Motor neuron (in vitro differentiated cells): ENCODE measurements at places on chromosomes 13 and 19.
A peak's percentile ranks its signal among the peaks of the same experiment; 100 is the strongest.

DNA sequence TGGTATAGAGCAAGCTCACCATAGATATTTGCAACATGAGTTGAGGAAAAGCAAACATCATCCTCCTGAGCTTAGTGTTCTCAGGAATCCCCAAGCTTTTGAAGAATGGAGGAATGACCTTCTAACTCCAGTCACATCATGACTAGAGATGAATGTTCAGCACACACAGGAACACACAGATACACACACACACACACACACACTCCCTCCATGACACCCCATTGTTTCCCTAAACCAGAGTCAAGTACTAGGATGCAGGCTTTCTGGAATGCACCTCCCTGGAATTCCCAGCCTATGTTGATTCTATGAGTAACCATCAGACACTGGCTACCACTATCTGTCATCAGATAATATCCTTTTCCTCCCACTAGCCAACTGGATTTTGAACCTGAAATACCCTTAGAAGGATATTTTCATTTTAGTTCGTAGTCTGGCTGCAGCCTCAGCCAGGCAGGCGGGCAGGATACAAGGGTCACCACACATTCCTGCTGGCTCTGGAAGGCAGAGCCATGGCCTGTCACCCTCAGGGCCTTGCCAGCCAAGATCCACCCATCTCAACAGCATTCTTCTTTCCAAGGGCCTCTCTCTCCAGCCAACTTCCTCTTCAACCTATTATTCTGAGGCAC lies 162.4 kb downstream of the FOXO1 start:
- ATAC-seq, result peak; percentile 37

DNA sequence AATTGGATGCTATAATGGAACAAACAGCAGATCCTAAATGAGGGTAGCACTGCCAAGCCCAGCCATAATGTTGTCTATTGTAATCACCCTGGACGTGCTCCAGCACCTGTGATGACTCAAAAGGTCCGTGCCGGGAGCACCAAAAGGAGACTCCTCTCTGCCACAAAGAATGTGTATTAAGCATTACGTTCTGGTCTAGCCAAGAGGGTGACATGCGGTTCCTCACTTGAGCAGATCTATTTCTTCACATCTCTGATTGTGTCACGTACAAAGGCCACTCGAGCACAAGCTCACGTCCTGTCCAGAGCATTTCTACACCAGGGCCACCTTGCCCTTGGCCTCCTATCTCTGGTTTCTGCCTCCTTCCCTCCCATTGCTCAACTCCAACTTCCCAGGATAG lies 219.9 kb upstream of the IRS2 start:
- no peak for ATAC-seq

- ATAC-seq, result no peak
Observed at GRCh38 chr13:35859981-35860380, 271.2 kb downstream of the DCLK1 start.

DNA sequence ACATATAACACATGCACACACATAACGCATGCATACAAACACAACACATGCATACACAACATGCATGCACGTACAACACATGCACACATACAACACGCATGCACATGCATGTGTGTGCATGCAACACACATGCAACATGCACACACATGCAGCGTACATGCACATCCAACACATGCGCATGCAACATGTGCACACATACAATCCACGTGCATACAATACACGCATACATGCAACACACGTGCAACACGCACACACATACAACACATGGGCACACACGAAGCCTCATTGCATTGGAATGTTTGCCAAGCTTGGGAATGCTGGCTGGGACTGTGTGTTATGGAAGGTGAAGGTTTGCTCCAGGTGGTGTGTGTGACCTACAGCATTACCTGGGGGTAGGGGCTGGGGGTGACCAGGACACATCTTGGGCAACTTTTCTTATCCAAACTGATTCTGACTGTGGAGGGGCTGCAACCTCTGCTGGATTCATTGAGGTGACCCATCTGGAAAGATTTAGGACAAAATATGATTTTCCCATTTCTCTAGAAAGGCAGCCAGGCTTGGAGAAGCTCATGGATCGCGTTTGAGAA lies 58.9 kb downstream of the SPACA7 start:
- no peak for ATAC-seq

DNA sequence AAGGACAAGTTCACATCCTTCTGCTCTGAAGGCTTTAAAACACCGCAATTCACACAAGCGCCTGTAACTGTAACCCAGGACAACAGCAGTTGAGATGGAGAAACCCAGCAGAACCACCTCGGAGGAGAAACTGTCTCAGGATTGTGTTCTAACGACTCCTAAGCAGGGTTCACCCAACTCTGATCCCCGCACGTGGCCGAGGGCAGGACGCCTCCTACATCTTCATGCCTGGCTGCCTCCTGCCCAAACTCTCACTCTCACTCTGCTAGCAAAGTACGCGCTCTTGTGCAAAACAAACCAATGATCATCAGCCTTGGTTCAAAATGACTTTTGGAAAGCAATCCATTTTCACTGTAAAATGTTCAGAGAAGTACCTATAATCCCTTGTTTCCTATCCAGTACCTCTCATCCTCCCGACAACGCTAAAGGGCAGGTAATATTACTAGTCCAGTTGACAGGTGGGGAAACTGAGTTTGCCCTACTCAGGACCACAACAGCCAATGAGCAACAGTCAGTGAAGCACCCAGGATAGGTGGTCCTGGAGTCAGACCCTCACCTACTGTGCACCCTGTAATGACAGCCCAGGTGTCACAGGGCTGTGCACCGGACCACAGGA lies 25.6 kb downstream of the EPS15L1 start:
- no peak for ATAC-seq

- no peak for ATAC-seq
Observed at GRCh38 chr13:107942030-107942617, 273.2 kb downstream of the LIG4 start.

- no peak for ATAC-seq
Observed at GRCh38 chr13:49488563-49488962, 7.2 kb upstream of the PHF11 start.

- no peak for ATAC-seq
Observed at GRCh38 chr13:94480672-94481145, 1.2 kb upstream of the DCT start.

GRCh38 chr13:94280349-94280748 lies 199.1 kb downstream of the DCT start:
- peak; percentile 70 for ATAC-seq

DNA sequence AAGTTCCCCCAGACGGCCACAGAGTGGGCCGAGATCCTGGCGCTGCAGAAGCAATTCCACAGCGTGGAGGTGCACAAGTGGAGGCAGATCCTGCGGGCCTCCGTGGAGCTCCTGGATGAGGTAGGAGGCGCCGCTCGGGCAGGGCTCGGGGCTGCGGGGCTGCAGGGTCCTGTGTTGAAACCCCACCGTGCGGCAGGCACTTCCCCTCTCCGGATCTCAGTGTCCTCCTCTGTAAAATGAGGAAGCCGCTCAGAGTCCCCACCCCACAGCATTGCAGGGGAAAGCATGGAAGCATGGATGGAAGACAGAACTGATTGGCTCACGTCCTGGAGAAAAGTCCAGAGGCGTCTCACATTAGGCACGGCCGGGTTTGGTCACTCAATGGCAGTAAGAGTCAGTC lies 6.8 kb upstream of the SCN1B start:
- no peak for ATAC-seq

GRCh38 chr13:106143392-106143791 lies 392.1 kb downstream of the EFNB2 start:
- no peak for ATAC-seq

DNA sequence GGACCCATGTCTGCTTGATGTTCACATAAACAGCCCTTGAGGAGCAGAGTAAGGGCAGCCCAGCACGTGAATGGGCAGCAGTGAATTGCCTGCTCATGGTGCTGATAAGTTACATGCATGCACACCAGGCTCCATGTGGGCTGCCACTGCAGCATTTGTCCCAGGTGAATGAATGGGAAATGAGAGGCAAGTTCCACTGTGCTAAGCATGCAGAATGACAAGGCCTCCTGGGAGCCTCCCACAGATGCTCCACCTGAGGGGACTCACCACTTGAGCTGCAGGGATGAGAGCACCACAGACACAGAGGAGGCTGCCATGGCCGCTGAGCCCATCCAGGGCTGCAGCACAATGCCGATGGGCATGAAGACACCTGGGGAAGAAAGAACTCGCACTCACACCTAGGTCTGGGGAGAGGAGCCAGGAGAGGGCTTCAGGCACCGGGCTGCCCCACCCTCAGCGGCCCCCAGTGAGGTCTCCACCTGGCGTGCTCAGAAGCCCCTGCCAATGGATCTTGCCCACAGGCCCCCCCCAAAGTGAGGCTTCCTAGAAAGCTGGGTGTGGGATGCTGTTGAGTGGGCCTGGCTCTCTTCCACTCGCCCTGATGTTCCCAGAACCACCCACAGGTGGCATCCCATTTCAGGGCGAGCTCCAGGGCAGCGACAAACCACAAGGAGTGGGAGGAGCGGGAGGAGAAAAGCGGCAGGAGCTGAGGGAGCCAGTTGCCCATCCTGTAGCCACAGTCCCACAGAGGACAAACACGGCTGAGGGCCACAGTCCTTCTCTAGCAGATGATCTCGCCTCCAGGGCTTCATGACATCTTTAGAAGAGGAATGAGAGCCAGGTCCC lies 73.8 kb downstream of the CCDC70 start:
- ATAC-seq, result no peak

DNA sequence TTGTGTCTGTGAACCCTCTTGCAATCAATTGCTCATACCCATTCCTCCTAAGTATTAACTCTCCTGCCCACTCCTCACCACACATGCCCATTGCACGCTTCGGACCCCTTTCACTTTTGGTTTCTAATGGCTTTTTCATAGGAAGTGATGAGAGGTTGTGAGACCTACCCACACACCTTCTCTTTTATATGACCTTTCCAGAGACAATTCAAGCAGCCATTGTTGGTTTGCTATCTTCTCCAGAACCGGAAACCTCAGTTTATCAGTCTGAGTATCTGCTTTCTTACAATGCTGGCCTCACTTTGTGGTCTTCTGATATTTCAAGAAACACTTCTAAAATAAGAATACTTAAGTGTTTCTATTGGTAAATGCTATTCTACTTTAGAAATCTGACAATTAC lies 1550.8 kb upstream of the SLC10A2 start:
- ATAC-seq, result no peak

DNA sequence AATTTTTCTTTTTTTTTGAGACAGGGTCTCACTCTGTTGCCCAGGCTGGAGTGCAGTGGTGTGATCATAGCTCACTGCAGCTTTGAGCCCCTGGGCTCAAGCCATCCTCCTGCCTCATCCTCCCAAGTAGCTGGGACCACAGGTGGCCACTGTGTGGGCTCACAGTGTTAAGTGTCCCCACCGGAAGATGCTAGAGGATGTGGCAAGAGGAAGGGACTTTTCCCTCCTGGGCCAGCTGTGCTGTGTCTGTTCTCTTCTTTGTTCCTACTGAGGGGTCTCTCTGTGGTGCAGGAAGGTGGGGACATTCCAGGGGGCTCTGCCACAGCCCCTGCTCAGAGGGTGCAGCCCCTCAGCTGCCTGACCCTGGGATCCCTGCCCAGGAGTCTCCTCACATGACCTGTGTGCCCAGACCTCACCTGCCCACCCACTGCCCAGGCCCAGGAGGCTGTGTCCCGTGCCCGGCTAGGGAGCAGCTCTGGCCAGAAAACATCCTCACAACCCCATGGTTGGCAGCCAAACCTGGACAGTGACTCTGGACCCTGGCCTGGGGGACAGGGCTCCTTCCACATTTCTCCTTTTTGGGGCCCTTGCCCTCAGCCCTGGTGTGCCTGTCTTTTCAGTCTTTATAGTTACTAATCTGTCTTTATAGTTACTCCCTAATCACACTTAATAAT lies 14.4 kb upstream of the ANKRD10 start:
- no peak for ATAC-seq

GRCh38 chr13:89828506-89828905 lies 1519.0 kb upstream of the MIR17HG start:
- ATAC-seq, result no peak

DNA sequence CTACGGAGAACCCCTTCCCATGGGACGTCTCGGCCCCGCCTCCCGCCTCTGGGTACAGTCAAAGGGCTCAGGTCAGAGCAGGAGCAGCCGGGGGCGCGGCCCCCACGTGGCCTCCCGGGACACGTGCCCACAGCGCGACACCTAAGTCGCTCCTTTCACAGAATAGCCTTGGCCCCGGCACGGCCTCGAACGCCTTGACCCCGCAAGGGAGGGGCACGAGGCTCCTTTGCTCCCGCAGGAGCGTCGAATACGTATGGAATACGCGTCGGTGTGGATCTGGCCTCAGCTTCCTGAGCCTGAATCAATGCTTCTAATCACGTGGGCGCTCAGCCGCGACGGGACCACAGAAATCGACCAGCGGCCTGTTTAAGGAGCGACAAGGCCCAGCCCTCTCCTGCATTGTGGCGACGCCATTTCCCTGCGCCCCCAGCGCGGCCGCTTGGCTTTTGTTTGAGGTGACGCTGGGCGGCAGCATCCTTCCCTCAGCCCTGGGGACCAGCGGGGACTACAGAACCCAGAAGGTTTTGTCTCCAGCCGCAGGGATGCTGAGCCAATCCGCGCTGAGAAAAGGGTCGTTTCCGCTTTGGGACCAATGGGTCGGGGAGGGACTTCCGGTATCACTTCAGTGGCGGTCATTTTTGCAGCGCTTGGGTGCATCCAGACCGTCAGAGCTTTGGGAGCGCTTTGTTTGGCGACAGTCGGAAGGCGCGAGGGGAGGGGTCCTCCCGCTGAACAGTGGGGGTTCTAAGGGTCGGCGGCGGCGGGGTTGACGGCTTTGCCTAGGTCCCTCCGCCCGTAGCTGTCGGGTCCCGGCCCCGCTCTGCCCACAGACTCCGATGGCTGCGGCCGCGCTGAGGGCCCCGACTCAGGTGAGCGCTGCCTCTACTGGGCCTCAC lies at the start of gene ZIK1:
Gene ZIK1, plus strand, starts transcription at position 625 of the 896 bp plus-strand sequence. Its CDS starts 212 bp downstream, at position 837.
- ATAC-seq, result peak; percentile 89

- peak; percentile 55 for ATAC-seq
Observed at GRCh38 chr19:45428384-45429231, 4.9 kb upstream of the ERCC1 start.

GRCh38 chr13:32206097-32206740 lies 108.9 kb downstream of the ZAR1L start:
- ATAC-seq, result no peak

DNA sequence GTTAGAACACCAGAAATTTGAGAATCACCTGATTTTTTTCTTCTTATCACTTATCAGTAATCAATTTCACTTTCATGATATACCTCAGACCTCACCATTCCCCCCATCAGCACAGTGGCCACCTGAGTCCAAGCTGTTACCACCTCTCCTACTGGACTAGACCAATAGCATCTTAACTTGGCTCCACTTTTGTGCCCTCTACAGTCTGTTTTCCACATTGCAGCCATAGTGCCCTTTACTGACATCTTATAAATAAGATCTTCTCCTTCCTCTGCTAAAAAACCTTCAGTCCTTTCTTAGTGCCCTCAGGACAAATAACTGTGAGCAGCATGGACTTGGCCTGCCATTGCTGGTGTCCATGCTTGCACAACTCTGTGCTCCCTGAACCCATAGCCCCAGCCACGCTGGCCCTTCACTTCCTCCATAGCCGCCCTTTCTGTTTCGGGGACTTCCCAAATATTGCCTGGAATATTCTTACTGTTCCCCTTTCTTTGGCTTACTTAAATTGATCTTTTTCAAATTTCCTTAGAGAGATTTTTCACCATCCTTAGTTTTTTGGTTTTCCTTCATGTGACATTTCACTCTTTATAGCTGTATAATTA lies 380.8 kb downstream of the LMO7 start:
- ATAC-seq, result peak; percentile 68

GRCh38 chr13:41696163-41697003 lies 239.0 kb downstream of the RGCC start:
- peak; percentile 92 for ATAC-seq

GRCh38 chr19:15331419-15332310 lies 674 bp downstream of the BRD4 start:
- ATAC-seq, result peak; percentile 65

- ATAC-seq, result no peak
Observed at GRCh38 chr19:7860714-7861618, 13.2 kb downstream of the PRR36 start.

- ATAC-seq, result no peak
Observed at GRCh38 chr13:97298816-97299215, 76.7 kb downstream of the MBNL2 start.
